Cardiac atrium fibroblast (primary cell): ENCODE measurements at places on chromosomes 1 and 21. TPM values are rescaled to one million over a fixed set of nuclear protein-coding genes. Genes with fewer than 3 reads are reported as not detected.

Gene SARS1
- 204 and 220 TPM in 2 replicates for total RNA-seq

Gene RHEX
- not detected in 2 replicates for total RNA-seq

Gene ELF3
- total RNA-seq: not detected in 2 replicates

Gene SLC1A7
- total RNA-seq: 0.97 TPM in 1 of 2 replicates, not detected in the other

Gene KCNA2
- total RNA-seq: 0.16 TPM in 1 of 2 replicates, not detected in the other

Gene PAX7
- not detected in 2 replicates for total RNA-seq

Gene FCMR
- 1.8 and 8.1 TPM in 2 replicates for total RNA-seq
